ENCODE measurements at places on chromosomes 2 and 18.
A peak's percentile ranks its signal among the peaks of the same experiment; 100 is the strongest.

DNA sequence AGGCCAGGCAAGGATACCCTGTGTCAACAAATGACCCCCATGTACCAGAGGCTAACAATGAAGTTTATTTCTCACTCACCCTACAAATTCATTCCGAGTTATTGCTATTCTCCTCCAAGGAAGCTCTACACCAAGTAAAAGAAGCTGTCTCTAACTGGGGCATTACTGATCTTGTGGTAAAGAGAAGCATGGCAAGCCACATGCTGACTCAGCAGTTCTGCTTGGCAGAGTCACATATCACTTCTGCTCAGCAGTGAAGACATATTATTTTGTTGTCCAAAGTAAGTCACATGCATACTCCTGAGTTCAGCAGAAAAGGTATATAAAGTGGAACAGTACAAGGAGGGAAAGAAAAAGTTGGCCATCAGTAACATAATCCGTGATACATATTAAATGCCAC lies 315.8 kb downstream of the GULP1 start:
- DNase-seq = no peak

- DNase-seq = no peak
Observed at GRCh38 chr2:170504810-170505145, 210.4 kb upstream of the SP5 start.

DNA sequence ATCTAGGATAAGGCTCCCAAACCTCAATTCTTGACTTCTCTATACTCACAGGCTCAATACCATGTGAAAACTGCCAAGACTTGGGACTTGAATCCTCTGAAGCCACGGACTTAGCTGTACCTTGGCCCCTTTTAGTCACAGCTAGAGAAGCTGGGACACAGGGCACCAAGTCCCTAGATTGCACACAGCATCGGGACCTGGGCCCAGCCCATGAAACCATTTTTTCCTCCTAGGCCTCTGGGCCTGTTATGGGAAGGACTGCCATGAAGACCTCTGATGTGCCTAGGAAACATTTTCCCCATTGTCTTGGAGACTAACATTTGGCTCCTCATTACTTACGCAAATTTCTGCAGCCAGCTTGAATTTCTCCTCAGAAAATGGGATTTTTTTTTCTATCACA lies 1011.8 kb upstream of the DDX18 start:
- no peak for DNase-seq

GRCh38 chr2:148865512-148865911 lies 9.5 kb upstream of the KIF5C start:
- no peak for DNase-seq

GRCh38 chr2:12764849-12765605 lies 48.3 kb downstream of the TRIB2 start:
- DNase-seq = no peak

DNA sequence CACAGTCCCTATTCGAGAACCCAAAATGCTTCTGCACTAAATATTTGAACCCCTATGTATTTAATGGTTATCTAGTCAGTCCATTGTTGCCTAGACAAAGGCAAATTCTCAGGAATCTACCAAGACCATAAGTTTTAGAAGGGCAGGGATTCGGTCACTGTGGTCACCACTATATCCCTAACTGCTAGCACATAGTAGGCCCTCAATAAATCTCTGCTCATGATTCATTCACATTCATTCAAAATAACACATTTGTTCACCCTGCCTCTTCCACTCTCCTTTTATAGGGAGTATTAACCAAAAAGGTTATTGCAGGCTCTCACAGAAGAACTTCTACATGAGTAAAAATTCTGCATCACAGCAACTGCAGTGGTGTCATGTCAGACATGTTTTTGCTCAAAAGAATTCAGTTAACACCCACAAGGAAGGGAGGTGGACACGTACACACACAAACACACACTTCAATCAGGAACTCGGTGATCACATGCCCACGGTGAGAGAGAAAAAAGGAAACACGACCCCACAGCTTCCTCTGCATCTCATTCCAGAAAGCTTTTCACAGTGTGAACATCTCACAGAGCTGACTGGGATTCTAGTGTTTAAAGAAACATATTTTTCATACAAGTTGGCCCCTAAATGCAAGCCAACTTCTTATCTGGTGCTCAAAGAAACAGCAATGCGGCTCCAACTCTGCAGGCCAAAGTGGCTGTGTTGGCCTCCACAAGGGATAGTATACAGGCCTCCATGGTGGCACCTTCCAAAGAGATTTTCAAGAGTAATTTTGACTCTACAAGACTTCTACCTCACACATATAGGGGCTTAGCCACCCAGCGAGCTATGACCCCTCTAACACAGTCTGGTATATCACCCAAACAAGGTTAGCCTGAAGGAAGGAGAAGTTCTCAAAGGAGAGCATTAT lies 98.0 kb downstream of the ANKRD44 start:
- peak; percentile 62 for DNase-seq
